Kasumi-1 (cell line): ENCODE measurements at places on chromosomes 4 and X.

GRCh38 chr4:38623260-38623659 is 40.7 kb upstream of the KLF3 start:
- DNase-seq, result no peak

DNA sequence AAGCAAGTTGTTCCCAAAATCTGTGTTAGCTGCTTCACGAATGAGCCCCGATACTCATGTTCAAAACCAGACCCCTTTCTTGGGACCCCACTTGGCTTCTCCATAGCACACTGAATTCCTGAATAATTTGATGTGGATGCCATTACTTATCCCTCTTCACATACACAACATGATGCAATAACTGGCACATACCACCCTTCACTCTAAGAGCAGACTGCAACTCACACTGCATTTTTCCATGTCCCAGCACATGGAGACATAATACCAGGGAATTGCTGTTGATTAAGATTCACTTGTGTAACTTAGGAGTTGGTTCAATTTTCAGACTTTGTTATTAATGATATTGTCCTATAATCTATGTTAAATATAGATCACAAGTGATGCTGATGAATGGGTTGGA is 213.4 kb downstream of the MAML3 start:
- no peak for DNase-seq

GRCh38 chr4:111991163-111991562 is 154.1 kb upstream of the FAM241A start:
- no peak for DNase-seq

GRCh38 chr4:103482893-103483292 is 236.9 kb downstream of the TACR3 start:
- no peak for DNase-seq

GRCh38 chr4:9847968-9848748 is 66.7 kb downstream of the DRD5 start:
- no peak for DNase-seq

- no peak for DNase-seq
Measured at GRCh38 chrX:23332101-23332887, 2.4 kb upstream of the PTCHD1 start.
